Lower lobe of right lung (tissue), 2 donors: ENCODE measurements at places on chromosomes 5 and 9. TPM values are rescaled to one million over a fixed set of nuclear protein-coding genes. Genes with fewer than 3 reads are reported as not detected.

GABRB2 gene
- total RNA-seq = 0.56 TPM

MSH3 gene
- 17.0 TPM for total RNA-seq

SSNA1 gene
- total RNA-seq = 57.6 TPM

NEUROG1 gene
- total RNA-seq = not detected

ZFP37 gene
- total RNA-seq = 1.1 TPM

PAEP gene
- total RNA-seq = not detected

PDE8B gene
- total RNA-seq = 5.3 TPM

GARIN3 gene
- not detected for total RNA-seq

LRRC26 gene
- 1.0 TPM for total RNA-seq

NCS1 gene
- total RNA-seq = 7.0 TPM

PCDHGA10 gene
- total RNA-seq = 5.4 TPM

MVB12B gene
- 47.8 TPM for total RNA-seq

DNM1 gene
- 8.8 TPM for total RNA-seq

SYK gene
- total RNA-seq = 88.9 TPM

GDA gene
- total RNA-seq = 0.30 TPM

HCN1 gene
- total RNA-seq = not detected

GPX3 gene
- total RNA-seq = 855 TPM

HTR1A gene
- not detected for total RNA-seq

MARCOL gene
- total RNA-seq = not detected

CCDC192 gene
- total RNA-seq = not detected

PLAC8L1 gene
- total RNA-seq = not detected

IGIP gene
- 17.7 TPM for total RNA-seq

NTRK2 gene
- total RNA-seq = 7.7 TPM

FAM163B gene
- total RNA-seq = not detected

FBP2 gene
- not detected for total RNA-seq

FAM221B gene
- 0.32 TPM for total RNA-seq

PCDHB9 gene
- 3.0 TPM for total RNA-seq

UNC5A gene
- 0.21 TPM for total RNA-seq
